ENCODE measurements at places on chromosomes 6 and 20. TPM values are rescaled to one million over a fixed set of nuclear protein-coding genes. Genes with fewer than 3 reads are reported as not detected.

GRCh38 chr6:57242505-57242904 is 20.4 kb upstream of the RAB23 start:
- ATAC-seq = peak; percentile 36

Gene MEI4
- not detected for total RNA-seq

Gene KIAA0408
- total RNA-seq = 0.28 TPM

Gene LAMA5
- 83.4 TPM for total RNA-seq

Gene ADGRF5
- total RNA-seq = 2.5 TPM
